Stimulated activated CD8-positive, alpha-beta memory T cell treated with anti-CD3 and anti-CD28 coated beads, Interleukin-4, amount 100 ng/mL, for 24 hours (primary cell): ENCODE measurements at places on chromosomes 3 and 15.

GRCh38 chr15:25668236-25668795 is 194.8 kb downstream of the ATP10A start:
- no peak for DNase-seq

- no peak for DNase-seq
Measured at GRCh38 chr3:15108869-15109268, 9.9 kb upstream of the RBSN start.

- DNase-seq: no peak
Measured at GRCh38 chr3:52210550-52211046, 12.6 kb downstream of the ALAS1 start.

DNA sequence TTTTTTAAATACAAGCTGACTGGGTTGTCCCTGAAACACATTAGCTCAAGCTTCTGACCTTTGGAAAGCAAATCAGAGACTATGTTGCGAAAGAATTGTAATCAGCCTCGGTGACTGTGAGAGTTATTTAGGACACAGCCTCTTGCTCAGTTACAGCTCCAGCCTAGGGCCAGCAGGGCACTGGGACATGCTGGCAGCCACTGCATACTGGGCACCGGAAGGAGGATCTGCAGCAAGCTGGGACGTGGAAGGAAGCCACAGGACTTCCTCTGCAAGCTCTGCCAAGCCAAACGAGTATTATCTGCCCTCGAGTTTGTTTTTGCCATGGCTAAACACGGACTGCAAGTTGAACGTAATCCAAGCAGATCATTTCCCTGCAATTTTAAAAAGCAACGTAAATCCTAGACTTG is 24.4 kb upstream of the COPG1 start:
- DNase-seq: no peak

DNA sequence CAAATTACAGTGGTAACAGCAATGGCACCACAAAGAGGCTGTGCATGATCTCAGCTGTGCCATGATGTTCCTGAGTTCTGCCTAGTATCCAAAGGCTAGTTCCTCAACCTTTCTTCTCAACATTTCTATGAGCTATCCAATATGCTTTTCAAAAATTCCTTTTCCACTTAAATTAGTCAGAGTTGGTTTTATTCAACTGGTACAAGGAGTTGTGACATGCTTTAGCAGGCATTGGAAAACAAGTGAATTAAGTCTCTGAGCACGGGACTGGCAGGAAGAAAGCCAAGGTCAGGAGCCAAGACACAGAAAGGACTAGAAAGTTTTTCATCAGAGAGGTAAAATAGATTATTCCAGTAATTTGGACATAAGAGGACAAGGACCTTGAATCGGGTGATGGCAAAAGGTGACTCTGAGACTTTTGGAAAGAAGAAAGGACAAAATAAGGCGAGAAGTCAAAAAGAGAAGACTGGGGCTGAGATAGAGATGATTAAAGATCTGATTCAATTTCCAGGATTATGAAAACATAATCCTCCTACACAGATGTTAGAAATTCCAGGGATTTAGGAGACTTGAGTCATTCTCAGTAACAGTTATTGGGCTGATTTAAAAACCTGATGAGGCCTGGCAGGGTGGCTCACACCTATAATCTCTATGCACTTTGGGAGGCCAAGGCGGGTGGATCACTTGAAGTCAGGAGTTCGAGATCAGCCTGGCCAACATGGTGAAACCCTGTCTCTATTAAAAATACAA is 36.1 kb downstream of the PBRM1 start:
- no peak for DNase-seq

- DNase-seq: no peak
Measured at GRCh38 chr3:197372047-197372661, 73.7 kb upstream of the DLG1 start.

GRCh38 chr3:140019946-140020345 is 85.0 kb downstream of the CLSTN2 start:
- DNase-seq: no peak

GRCh38 chr3:23706111-23706510 is 99.6 kb upstream of the UBE2E1 start:
- DNase-seq: no peak

GRCh38 chr3:31472479-31473390 is 60.0 kb upstream of the STT3B start:
- DNase-seq: peak; percentile 22

DNA sequence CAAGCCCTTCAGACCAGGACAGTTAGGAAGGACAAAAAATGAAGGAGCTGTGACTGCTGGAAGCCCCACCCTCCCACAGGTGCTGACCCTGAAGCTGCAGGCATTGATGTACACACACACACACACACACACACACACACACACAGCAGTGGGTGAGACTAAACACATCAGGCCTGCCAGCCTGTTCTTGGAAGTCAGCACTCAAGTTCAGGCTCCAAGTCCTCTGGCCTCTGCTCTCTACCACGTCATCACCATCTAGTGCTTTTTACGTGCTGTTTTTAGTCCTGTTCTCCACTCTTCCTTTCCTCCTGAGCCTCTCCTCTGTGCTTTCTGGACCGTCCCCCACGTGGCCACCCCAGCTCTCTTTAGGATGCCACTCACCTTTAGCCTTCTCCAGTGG is 5.4 kb upstream of the KBTBD12 start:
- DNase-seq: no peak

- DNase-seq: no peak
Measured at GRCh38 chr3:38137615-38138348, 679 bp upstream of the MYD88 start.

- DNase-seq: no peak
Measured at GRCh38 chr3:101036676-101037075, 43.5 kb upstream of the ABI3BP start.

DNA sequence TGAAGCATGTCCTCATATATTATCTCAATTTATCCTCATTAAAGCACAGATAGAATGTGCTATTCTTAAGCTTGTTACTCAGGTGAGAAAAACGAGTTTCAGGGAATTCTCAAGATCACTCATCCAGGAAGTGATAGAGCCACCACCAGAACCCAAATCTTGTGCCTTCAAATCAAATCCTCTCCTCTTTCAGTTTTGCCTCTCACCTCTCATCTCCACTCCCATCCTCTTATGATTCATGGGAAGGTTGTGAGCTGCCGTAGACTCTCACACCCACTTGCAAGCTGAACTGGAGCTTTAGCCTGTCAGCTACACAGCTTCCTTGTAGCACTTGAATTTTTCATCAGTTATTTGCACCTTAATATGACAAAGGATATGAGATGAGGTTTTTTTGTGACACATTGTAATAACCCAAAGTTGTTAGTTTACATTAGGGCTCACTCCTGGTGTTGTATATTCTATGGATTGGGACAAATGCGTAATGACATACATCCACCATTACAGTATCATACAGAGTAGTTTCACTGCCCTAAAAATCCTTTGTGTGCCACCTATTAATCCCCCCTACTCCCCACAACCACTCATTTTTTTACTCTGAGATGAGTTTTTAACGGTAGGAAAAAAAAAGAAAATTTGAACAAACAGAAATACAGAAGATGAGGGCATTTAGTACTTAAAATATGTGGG is 25.7 kb downstream of the GPR15 start:
- DNase-seq: peak; percentile 25

DNA sequence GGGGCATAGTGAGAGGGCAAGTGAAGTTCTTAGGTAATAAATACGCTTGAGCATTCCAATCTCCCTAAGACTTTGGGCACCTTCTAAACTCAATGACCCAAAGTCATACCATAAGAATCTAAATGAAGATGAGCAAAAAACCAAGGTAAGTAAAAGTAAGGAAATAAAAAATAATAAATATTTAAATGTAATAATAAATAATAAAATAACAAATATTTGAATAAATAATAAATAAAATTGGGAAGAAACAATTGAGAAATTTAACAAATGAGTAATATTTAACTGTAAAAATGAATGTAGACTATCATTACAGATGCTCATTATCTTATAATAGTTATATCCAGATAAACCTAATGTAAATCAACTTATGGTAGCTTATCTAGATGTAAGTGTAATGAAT is 391.7 kb downstream of the WDR72 start:
- no peak for DNase-seq

- no peak for DNase-seq
Measured at GRCh38 chr3:40801284-40801741, 276.6 kb downstream of the ZNF621 start.

DNA sequence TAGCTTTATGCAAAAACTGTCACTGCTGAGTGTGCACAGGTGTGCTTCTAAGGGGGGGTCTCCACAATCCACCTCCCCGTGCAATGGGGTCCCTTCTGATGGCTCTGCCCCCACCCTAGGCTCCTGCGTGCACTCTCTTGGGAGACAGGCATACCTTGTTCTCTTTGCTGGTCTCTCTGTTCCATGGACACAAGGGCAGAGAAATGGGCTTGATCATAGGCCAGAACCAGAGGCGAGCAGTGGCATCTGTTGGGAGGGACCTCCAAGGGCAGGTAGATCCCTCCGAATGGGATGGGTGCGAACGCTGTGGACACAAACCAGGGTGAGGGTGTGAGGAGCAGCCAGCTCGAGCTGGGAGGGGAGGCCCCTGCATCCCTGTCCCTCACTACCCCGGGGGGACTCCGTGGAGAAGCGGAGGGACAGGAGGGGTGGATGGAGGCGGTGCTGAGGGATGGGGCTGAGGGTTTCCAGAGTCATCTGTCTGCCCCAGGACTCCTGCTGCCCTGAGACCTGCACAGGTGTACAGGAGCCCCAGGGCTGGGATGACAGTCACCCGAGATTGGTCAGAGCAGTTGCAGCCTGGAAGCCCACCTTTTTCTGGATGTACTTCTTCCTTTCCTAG is 175.0 kb downstream of the KLF13 start:
- no peak for DNase-seq

DNA sequence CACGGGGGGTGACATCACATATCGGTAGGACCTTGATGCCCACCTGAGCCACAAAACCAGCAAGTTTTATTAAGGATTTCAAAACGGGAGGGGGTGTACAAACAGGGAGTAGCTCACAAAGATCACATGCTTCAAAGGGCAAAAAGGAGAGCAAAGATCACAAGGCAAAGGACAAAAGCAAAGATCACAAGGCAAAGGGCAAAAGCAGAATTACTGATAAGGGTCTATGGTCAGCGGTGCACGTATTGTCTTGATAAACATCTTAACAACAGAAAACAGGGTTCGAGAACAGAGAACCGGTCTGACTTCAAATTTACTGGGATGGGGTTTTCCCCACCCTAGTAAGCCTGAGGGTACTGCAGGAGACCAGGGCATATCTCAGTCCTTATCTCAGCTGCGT is 143.5 kb upstream of the LPP start:
- DNase-seq: no peak
